Retina (tissue), 1 donor: ENCODE measurements at places on chromosomes 12 and 14.

GRCh38 chr12:678747-679712 is 15.8 kb upstream of the NINJ2 start:
- DNase-seq: no peak

DNA sequence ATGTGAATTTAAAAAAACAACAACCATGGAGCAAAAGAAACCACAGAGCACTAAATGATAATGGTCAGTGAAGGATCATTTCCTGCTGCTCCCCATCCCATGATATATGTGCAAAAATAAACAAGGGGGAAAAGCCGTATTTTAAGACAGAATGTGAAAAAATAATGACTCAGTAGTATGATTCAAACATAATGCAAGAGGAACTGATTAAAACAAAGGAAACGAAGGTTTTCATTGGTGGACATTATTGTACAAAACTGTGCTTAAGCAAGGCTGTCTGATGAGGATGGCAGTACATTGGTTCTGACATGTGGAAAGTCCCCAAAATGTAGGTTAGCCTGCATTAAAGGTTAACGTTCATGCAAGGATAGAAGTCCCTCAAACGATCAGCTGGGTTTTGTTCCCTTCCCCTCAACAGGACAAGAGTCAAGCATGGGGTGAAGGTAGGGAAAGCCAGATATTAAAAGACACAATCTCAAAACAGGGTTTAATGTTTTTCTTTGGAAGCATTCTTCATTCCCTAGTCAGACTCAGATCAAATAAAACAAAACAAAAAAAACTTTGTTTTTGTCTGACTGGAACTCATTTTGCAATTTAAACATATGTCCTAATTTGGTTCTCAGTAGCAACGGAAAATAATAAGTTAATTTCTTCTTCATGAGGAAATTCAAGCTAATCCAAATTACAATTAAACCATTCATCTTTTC is 26.3 kb upstream of the PTGDR start:
- no peak for DNase-seq

- DNase-seq: no peak
These were observed 7.8 kb upstream of the LUM start for GRCh38 chr12:91119089-91119488.

- no peak for DNase-seq
These were observed 832.0 kb downstream of the GALC start for GRCh38 chr14:87160989-87161388.

DNA sequence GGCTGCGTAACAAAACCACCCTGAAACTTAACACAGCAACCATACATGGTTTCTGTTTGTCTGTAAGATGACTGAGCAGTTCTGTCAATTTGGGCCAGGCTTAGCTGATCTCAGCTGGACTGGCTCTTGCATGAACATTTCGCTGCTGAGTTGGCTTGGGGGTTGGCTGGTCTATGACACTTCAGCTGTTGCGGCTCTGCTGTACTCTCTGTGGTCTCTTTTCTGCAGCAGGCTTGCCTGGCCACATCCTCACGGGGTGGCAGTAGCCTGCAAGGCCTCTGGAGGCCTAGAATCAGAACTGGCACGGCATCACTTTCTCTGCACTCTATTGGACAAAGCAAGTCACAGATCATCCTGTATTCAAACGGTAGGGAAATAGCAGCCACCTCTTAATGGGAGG is 216.2 kb downstream of the BCL11B start:
- DNase-seq: no peak

DNA sequence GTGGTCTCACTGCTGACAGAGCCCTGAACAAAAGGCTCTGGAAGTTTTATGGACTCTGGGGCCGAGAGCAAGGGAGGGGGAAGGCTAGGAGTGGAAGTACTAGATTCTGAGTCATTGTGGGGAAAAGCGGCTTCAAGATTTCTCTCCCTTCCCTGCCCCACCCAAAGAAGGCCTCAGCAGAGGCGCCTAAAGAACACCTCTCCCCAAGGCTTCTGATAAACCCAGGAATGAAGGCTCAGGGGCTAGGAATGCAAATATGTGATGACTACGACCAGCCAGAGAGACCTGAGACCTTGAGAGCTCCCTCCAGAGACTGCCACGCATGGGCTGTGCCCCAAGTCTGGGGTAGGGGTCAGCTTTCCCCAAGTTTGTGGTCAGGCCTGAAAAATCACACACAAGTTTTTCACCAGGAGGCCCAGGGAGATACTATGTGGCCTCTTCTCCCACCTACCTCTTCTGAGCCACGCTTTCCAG is 130.7 kb upstream of the HIF1A start:
- DNase-seq: no peak

DNA sequence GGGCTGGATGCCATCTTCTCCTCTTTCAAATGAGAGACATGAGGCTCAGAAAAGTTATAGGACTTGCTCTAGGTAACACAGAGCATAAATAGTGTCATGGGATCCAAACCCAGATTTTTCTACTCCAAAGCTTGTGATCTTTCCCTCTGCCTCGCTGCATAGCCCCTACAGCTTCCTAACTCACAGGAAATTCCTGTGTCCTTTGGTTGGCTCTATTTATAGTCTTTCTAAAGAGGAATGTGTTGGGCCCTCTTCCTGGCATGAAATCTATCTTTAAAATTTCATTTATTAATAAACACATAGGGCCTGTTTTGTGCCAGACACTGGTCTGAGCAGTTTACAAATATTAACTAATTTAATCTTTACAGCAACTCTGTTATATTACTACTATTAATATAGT is 9.8 kb upstream of the KCNA5 start:
- DNase-seq: no peak
